Hematopoietic multipotent progenitor cell treated with erythropoietin and hydrocortisone succinate and interleukin-3 and kit ligand, for 17 days (in vitro differentiated cells): ENCODE measurements at places on chromosomes 6 and 20.

DNA sequence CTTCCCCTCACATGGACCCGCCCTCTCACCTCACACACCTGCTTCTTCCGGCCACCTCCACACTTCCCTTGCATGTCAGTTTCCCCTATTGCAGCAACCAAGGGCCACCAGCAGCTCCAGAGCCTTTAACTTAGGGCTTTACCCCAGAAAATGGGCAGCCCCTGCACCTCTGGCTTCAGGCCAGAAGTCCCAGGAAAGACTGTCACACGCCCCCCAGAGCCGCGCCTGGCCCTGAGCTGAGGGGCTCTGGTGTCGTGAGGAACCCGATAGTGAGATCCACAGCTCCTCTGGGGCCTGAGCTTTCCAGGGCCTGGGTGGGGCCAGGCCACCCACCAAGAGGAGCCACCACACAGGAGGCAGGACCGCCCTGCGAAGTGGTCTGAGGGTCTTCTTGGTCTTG, 182.4 kb downstream of the DLL1 start:
- DNase-seq, result no peak

DNA sequence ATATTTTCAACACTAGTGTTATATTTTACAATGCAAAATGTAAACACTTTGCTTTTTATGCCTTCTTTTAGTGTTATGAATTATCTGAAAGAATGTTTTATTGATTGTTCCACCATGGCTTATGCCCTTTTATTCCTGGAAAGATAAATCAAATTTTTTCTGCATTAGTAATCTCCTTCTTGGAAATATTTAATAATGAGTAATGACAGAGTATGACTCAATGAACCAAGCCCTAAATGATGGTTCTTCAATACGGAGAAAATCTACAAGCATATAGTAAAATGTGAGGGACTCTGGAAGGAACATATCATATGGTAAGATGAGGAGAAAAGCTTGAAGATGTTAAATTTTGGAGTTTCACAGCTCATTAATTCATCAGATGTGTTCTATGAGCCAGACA, 929.6 kb downstream of the C6orf118 start:
- DNase-seq, result no peak

DNA sequence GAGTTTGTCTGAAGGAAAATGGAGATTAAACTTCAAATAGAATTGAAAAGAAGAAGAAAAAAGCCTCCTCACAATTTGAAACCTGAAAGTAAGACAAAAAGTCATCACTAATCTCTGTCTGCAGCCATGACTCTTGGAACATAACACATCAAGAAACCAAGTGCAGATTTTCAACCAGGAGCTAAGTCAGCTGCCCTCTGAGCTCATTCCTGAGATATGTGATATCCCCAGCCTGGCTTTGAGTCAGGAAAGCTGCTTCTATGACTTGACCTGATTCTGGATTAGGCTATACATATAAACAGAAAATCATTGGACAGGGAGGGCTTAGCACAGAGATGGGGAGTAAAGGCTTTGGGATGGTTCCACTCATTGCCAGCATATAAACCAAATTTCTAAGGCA, 891.4 kb downstream of the TFAP2A start:
- DNase-seq, result no peak

DNA sequence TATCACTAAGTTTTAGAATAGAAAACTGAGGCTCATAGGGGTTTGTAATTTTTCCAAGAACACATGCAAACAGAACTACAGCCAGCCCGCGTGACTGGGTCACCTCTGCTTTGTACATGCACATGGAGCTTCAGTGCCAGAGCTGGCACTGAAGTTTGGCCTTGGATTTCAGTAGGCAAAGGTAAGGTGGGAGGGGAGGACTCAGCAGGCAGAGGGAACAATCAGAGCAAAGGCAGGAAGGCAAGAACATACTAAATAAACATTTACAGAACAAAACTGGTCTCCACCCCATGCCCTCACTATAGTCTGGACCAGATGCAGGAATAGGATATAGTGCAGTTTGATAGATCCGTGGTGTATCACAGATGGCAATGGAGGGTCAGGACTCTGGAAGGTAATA, 13.6 kb upstream of the ABRACL start:
- no peak for DNase-seq

GRCh38 chr20:62235001-62235776, 3.1 kb upstream of the OSBPL2 start:
- peak; percentile 75 for DNase-seq

GRCh38 chr6:154406869-154407268, 50.3 kb upstream of the IPCEF1 start:
- DNase-seq, result no peak

DNA sequence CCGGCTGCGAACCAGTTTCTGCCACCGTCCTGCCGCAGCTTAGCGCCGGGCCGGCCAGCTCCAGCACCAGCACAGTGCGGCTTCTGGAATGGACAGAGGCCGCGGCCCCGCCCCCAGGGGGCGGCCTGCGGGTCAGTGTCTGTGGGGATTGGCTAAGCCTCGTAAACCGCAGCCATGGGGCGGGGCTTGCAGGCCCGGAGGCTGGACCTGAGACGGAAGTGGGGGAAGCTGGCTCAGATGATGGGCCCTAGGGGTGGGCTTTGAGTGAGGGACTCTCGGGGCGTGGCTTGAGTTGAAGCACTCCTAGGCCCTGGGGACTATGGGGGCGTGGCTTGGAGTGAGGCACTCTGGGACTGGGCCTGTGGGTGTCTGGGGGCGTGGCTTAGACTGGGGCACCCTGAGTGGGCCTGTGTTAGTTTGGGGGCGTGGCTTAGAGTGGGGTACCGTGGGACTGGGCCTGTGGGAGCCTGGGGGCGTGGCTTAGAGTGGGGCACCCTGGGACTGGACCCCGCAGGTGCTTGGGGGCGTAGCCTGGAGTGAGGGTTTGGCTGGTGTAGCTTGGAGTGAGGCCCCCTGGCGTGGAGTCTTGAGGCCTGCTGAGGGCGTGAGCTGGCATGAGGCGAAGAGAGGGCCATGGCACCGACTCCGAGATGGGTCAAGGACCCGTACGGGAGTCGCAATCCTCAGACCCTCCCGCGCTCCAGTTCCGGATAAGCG, 6.6 kb downstream of the L3MBTL1 start:
- peak; percentile 98 for DNase-seq

- no peak for DNase-seq
Observed at GRCh38 chr20:16942756-16943155, 194.6 kb downstream of the OTOR start.

DNA sequence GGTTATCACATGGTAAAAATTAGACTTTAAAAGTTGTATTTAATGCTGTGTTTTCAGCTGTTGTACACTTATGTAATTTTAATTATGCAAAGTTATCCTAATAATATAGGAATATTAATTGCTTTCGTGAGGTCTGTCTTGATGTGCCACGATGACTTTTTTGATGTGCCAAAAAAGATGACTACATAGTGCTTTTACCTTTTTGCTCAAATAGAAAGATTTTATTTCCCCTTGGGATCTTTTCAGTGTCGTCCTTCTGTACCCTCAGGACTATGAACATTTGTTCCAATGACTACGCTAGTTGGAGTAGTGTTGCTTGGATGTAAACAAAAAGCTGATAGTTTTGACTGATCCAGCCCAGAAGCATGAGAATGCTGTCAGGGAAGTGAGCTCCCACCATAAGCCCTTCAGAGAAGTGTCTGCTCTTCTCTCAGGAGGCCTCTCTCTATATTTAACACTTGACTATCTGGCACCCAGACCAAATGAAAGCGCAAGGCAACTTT, 1.2 kb upstream of the CD164 start:
- no peak for DNase-seq

DNA sequence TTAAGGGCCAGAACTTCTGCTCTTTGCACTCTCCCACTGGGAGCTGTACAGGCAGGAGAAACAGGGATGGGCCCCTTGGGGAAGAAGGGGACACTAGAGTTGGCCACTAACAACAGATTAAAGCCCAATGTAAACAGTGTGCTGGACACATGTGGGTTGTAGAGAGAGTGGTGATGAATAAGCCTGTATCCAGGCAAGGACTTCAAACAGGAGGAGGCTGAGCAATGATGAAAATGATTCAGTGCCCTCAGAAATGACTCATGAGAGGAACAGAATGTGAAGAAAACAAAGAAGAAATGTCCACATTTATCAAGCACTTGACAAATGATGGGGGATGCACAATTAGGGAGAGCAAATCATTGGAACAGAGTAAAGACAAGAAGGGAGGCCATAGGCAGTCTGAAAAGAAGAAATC, 242.3 kb downstream of the TBX18 start:
- no peak for DNase-seq

DNA sequence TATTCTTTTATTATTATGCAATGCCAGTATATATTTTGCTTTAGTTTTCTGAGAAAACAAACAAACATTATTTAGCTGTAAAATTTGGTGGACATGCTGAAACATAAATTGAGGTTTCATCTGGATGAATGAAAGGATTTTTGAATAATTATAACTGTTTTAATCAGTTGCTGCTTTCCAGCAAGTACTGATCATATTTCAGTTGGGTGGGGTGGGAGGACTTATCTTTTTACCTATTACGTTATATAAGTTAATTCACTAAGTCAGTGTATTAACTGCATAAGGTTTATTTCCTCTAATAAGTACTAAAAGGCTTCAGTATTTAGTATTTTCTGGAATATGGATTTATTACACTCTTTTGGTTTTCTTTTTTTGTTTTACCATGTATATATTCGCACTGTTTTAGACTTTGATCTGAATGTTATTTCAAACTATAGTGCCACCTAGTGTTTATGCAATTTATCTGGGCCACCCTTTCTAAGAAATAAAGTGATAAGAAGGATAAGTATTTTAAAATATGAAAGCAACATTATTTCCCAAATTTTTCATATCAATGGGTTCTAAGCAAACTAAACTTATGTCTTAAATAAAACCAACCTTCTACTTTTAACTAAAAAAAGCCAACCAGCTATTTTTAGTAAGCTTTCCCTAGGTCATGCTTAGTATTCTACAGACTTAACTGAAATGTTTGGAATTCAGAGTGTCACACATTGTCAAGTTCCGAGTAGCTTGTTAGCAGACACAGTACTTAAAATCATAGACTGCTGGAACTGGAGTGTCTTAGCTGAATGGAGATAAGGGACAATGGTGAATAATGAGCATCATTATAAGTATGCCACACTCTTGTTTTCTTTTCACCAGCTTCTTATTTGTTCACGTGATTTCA, 105.4 kb upstream of the MCHR2 start:
- no peak for DNase-seq

GRCh38 chr6:156587071-156587470, 190.1 kb upstream of the ARID1B start:
- DNase-seq, result no peak

DNA sequence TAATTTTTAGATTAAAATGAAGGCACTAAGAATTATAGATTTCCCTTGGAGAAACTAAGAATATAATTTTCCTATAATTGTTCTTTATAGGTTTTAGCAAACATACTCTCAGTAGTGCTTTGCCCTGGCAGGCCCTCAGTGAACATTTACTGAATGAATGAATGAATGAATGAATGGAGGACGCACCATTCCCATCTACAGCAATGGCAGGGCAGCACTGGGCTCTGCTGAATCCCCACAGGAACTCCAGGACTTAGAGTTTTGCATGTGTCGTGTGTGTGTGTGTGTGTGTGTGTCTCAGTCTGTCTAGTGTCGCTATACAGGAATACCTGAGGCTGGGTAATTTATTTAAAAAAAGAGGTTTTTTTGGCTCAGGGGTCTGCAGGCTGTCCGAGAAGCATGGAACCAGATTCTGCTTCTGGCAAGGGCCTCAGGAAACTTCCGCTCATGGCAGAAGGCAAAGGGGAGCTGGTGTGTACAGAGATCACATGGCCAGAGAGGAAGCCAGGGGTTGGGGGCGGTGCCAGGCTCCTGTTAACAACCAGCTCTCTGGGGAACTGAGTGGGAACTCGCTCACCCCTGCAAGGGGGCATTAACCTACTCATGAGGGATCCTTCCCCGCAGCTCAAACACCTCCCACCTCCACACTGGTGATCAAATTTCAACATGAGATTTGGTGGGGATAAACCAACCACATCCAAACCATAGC, 20.1 kb downstream of the RNASET2 start:
- no peak for DNase-seq

- DNase-seq, result no peak
Observed at GRCh38 chr20:48414786-48415185, 413.0 kb downstream of the PREX1 start.

DNA sequence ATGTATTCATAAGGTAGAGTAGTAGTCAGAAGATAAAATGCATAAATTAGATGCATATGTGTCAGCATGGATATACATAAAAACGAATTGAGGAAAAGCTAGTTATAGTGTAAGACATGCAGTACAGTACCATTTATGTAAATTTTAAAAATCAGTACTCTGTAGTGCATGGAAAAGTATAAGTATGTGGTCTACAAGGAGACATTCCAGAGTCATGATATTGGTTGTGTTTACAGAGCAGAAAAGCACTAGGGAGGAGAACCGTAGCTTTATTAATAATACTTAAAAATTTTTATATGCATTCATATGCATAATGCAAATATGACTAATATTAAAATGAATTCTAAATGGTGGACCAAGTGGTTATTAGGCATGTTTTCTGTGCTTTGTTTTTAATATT, 220.0 kb downstream of the ZFAND3 start:
- DNase-seq, result no peak

- DNase-seq, result no peak
Observed at GRCh38 chr6:96381246-96381645, 140.4 kb upstream of the UFL1 start.

- no peak for DNase-seq
Observed at GRCh38 chr6:17305219-17306001, 24.2 kb downstream of the RBM24 start.

GRCh38 chr6:113461153-113461932, 395.8 kb upstream of the MARCKS start:
- no peak for DNase-seq

GRCh38 chr6:151291722-151292059, 51.9 kb downstream of the AKAP12 start:
- no peak for DNase-seq

- no peak for DNase-seq
Observed at GRCh38 chr20:42138729-42139128, 520.6 kb upstream of the CHD6 start.

DNA sequence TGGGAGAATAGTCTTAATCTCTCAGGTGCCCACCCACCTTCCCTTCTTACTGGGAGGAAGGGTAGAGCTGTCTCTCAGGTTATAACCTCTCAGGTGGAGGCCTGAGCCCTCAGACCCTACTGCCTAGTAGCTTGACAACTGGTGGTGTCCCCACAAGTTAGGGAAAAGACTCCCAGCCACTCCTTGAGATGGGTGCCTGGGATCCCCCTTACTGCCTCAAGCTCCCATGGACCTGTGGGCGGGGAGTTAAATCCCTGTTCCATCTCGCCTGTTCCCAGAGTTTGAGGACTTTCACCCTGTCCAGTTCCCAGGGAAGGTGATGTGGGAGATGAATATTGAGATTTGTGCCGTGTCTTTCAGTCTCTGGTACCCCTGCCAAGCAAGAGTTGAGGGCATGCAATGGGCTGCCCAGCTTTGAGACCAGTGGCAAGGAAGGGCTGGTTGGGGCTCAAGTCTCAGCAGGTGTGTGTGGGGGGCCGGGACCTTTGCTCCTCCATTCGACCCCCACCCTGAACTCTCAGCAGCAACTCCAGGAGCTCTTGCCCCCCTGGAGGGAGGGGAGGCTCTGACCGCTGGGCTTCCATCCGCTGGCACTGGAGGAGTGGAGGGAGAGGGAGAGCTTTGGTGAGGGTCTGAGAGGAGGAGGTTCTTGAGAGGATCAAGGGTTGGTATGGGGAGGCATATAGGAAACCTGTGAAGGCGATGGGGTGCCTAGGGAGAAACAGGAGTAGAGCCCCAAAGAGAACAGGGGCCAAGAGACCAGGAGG, 1.1 kb upstream of the PBX2 start:
- peak; percentile 33 for DNase-seq
